Activated CD4-positive, alpha-beta T cell treated with anti-CD3 and anti-CD28 coated beads for 48 hours (primary cell): ENCODE measurements at places on chromosomes 6 and 20.

GRCh38 chr6:33091957-33092356 is 16.2 kb downstream of the HLA-DPB1 start:
- peak; percentile 78 for DNase-seq

- DNase-seq, result no peak
These were observed 144.2 kb upstream of the TNFAIP3 start for GRCh38 chr6:137722749-137723272.

DNA sequence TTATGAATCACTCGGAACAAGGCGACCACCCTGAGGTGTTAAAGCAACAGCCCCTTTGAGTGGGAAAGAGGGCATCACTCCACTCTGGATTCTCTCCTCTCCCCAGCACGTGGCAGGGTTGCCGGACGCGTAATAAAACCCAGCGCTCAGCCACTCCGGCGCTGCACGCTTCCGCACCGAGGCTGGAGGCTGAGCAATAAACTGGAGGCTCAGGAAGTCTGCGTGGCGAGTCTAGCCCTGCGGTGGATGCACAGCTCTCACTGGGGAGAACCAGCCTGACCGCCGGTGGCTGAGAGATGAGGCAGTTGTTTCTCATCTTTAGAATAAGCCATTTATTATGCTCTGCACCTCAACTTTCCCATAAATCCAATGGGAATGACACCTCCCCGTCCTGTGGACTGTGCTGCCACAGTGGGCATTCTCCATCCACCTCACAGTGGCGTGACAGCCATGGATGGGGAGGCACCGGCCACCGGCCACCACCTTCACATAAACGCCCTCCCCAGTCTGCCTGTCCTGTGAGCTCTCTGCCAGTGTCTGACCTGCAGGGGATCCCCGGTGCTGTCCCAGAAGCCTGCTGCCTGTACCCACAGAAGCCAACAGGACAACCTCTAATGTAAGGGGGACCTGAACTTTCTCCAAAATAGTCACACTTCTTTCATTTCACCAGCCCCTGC is 64.2 kb upstream of the GGTLC1 start:
- DNase-seq, result no peak

GRCh38 chr6:112215488-112216284 is 38.7 kb downstream of the LAMA4 start:
- DNase-seq, result no peak

DNA sequence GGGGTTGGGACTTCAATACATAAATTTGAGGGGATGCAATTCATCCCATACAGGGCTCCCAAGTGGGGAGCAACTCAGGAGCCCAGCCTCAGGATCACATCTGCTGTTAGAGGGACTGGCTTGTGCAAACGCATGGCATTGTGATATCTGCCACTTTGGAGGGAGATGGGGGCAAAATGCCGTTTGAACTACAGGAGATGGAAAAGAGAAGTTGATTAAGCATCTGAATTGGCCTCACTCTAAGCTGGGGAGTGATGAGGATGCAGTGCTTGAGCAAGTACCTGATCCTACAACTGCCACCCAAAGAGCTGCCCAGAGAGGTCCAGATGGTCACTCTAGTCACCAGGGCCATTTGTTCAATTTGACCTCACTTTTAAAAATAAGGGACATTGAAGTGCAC is 2.0 kb downstream of the LY86 start:
- no peak for DNase-seq

DNA sequence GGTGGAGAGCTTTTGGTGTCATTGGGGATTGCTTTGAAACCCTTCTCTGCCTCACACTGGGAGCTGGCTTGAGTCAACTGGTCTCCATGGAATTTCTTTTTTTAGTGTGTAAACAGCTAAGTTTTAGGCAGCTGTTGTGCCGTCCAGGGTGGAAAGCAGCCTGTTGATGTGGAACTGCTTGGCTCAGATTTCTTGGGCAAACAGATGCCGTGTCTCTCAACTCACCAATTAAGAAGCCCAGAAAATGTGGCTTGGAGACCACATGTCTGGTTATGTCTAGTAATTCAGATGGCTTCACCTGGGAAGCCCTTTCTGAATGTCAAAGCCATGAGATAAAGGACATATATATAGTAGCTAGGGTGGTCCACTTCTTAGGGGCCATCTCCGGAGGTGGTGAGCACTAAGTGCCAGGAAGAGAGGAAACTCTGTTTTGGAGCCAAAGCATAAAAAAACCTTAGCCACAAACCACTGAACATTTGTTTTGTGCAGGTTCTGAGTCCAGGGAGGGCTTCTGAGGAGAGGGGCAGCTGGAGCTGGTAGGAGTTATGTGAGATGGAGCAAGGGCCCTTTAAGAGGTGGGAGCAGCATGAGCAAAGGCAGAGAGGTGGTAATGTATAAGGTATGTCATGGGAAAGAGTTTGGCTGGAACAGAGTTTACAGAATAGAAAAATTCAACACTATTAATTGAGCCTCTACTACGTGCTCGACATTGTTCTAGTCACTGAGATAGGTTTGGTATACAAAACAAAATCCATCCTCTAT is 31.2 kb downstream of the SRSF3 start:
- no peak for DNase-seq

- DNase-seq, result no peak
These were observed 35.1 kb downstream of the JARID2 start for GRCh38 chr6:15280961-15281360.

DNA sequence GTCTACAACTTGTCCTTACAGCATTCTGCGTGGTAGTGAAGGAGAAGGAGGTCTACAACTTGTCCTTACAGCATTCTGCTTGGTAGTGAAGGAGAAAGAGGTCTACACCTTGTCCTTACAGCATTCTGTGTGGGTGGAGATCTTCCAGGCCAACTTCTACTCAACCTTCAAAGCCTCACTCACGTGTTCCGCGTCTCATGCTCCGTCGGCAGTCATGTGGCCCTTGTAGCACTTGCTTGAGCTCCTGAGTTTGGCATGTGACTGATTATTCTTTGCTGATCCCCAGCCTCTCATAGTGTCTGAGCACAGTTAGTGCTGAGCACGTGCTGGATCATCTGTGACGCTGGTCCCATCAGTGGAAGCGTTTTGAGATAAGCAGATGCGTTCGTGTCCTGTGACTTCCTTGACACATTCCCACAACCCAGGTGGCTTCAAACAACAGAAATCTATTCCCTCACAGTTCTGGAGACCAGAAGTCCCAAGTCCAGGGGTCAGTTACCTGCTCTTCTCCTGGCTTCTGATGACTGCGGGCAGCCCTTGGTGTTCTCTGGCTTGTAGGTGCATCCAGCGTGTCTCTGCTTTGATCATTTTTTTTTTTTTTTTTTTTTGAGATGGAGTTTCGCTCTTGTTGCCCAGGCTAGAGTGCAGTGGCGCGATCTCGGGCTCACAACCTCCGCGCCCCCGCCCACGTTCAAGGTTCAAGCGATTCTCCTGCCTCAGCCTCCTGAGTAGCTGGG is 2.6 kb downstream of the SS18L1 start:
- no peak for DNase-seq
